Upper lobe of right lung (tissue), 1 donor: ENCODE measurements at places on chromosomes 1 and 21. TPM values are rescaled to one million over a fixed set of nuclear protein-coding genes. Genes with fewer than 3 reads are reported as not detected.

Gene POU2F1
- 15.3 TPM for total RNA-seq

Gene FMOD
- 45.1 TPM for total RNA-seq

Gene PADI4
- total RNA-seq: 2.3 TPM

DNA sequence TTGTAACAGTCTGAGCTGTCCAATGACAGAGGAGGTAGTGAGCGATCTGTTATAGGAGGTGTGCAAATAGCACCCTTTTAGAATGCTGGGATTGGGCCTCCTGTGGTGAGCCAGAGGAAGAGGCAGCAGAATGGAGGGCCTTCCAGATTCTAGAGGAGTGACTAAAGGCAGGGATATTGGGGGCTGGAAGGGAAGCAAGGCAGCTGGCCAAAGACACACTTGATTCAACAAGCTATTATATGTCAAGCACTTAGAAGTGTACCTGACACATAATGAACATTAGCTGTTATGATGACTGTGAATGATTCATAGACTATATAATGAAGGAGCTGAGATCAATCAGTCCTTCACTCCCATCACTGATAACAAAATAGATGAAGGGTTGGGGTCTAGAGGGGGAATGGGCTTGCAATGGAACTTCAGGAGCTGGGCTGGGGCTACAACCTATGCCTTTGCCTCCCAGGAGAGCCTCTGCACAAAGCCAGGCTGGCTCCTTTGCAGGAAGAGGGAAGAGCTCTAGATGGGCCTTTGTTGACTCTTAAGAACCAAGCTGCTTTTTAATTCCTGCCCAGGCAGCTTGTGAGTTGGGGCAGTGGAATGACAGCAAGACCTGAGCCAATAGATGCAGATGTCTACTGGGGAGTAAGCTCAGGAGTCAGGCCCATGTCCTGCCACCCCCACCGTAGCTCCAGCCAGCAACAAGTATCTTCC, 2.3 kb upstream of the MKNK1 start:
- no peaks in the 10 kb centered on the region for H3K27me3 ChIP-seq
- H3K36me3 ChIP-seq: peaks cover 24% of the 10 kb centered on the region
- H3K4me3 ChIP-seq: no peak overlapping the region
- H3K4me1 ChIP-seq: peaks cover 34% of the 10 kb centered on the region
- no peak overlapping the region for H3K27ac ChIP-seq

GRCh38 chr1:167533851-167534300, 15.5 kb upstream of the CD247 start:
- no peaks in the 10 kb centered on the region for H3K36me3 ChIP-seq
- peak; percentile 76 for DNase-seq
- no peak overlapping the region for H3K27ac ChIP-seq
- no peak overlapping the region for H3K4me3 ChIP-seq
